ENCODE measurements at places on chromosomes 6 and 20. TPM values are rescaled to one million over a fixed set of nuclear protein-coding genes. Genes with fewer than 3 reads are reported as not detected.

The C6orf52 gene
- total RNA-seq: not detected

GRCh38 chr6:97460394-97461080 is 177.5 kb upstream of the MMS22L start:
- no peak for DNase-seq

GRCh38 chr20:33545763-33546162 is 55.9 kb downstream of the CBFA2T2 start:
- no peak for DNase-seq

DNA sequence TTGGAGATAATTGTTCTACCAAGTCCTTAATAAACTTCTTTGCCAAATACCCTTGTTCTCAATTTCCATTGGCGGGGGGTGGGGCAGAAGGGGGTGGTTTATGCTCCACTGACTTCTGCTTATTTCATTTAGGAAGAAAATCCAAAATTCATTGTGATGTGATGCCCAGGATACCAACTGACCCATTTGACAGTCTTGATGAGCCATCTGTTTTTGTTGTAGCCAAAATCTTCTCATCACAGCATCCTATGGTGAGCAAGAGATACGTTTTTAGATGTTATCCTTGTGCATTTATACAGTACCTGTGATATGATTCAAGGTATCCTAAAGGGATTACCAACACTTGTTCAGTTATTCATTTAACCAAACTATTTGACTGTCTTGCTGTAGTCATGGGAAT is 108.5 kb upstream of the BMP5 start:
- no peak for DNase-seq

DNA sequence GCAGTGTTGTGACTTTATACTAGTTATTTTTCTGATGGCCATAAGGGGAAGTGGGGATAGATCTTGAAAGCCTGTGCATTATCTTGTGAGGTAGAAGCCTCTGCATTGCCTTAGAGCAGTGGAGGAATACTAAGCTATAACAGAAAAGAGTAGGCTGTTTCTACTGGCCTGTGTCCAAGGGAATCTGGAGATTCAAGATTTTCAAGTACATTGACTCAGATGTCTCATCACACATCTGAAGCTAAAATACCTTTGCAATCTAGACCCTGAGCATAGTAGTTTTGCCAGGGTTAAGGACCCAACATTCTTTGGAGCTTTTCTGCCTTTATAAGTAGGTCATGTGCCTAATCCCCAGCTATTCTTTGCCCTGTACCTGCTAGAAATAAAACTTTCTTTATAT is 272.3 kb downstream of the TENT5A start:
- no peak for DNase-seq

DNA sequence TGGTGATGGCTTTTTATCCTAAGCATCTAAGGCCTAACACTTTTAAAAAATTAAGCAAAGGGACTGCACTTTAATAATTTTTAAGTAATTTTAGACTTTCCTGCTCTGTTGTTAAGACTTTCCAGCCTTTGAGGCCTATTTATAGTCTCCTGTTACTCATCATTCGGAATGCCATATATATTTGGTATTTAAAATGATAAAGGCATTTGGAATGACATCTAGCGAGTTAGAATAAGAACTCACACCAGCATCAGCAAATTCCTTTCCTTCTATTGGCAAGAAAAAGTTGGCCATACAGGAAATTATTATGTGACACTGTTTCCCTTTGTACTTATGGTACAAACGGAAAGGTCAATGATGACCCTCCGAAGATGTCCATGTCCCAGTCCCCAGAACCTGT is 88.1 kb upstream of the STMND1 start:
- DNase-seq: no peak

The ANGPT4 gene
- total RNA-seq: 0.98 TPM

The SLC32A1 gene
- not detected for total RNA-seq

Measured in vagina (tissue), 2 donors.